ENCODE measurements at places on chromosomes 5 and 9. TPM values are rescaled to one million over a fixed set of nuclear protein-coding genes. Genes with fewer than 3 reads are reported as not detected.

DNA sequence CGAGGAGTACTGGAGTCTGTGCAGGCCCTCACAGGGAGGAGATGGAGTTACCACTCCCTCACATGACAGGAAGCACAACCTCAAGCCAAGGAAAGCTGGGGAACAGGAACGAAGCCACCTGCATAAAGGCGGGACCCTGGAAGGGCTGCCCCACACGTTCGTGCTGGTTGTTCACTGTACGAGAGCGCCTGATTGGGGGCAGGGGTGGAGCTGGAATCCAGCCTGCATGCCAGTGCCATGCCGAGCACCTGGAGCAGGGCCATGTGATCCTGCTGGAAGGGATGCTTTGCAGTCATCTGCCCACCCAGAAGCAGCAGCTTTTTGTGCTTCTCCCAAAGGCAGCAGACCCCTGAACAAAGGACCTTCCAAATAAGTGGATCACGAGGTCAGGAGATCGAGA, 11.4 kb downstream of the GRM6 start:
- H3K27me3 ChIP-seq, result no peaks in the 10 kb centered on the region
- H3K36me3 ChIP-seq, result no peaks in the 10 kb centered on the region
- H3K4me3 ChIP-seq, result no peak overlapping the region
- no peak for DNase-seq

- H3K4me1 ChIP-seq, result no peaks in the 10 kb centered on the region
- no peak overlapping the region for H3K27ac ChIP-seq
- H3K36me3 ChIP-seq, result peaks cover 5% of the 10 kb centered on the region
- no peak for DNase-seq
- H3K4me3 ChIP-seq, result no peak overlapping the region
Measured at GRCh38 chr5:88734983-88735382, 148.0 kb downstream of the MEF2C start.

- H3K36me3 ChIP-seq, result no peaks in the 10 kb centered on the region
- no peak overlapping the region for H3K4me3 ChIP-seq
- H3K27ac ChIP-seq, result no peak overlapping the region
- DNase-seq, result no peak
Measured at GRCh38 chr9:92962846-92963245, 15.5 kb downstream of the FGD3 start.

DNA sequence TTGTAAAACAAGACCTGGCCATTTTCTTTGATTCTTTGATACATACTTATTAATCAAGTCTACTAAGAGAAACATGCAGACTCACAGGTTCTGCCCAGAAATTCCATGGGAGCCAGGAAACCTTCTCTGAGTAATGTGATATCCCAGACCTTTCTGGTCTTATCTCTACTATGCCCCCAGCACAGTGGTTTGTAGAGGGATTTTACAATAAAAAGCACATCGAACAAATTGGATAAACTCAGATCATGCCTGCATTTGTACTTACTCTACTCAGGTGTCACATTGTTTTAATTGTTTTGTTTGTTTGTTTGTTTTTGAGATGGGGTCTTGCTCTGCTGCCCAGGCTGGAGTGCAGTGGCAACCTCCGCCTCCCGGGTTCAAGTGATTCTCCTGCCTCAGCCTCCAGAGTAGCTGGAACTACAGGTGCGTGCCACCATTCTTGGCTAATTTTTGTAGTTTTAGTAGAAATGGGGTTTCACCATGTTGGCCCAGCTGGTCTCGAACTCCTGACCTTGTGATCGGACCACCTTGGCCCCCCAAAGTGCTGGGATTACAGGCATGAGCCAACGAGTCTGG, 179.5 kb downstream of the ZNF608 start:
- no peak overlapping the region for H3K27ac ChIP-seq
- peaks cover 19% of the 10 kb centered on the region for H3K4me1 ChIP-seq
- no peaks in the 10 kb centered on the region for H3K36me3 ChIP-seq
- H3K4me3 ChIP-seq, result no peak overlapping the region
- no peak for DNase-seq

- DNase-seq, result peak; percentile 76
- peaks cover under 1% of the 10 kb centered on the region for H3K36me3 ChIP-seq
- H3K27ac ChIP-seq, result no peak overlapping the region
- H3K4me3 ChIP-seq, result peak overlapping the region; percentile 86
- H3K4me1 ChIP-seq, result peaks cover 26% of the 10 kb centered on the region
- peaks cover 23% of the 10 kb centered on the region for H3K27me3 ChIP-seq
Measured at GRCh38 chr5:150672237-150672883, 11.3 kb downstream of the MYOZ3 start.

DNA sequence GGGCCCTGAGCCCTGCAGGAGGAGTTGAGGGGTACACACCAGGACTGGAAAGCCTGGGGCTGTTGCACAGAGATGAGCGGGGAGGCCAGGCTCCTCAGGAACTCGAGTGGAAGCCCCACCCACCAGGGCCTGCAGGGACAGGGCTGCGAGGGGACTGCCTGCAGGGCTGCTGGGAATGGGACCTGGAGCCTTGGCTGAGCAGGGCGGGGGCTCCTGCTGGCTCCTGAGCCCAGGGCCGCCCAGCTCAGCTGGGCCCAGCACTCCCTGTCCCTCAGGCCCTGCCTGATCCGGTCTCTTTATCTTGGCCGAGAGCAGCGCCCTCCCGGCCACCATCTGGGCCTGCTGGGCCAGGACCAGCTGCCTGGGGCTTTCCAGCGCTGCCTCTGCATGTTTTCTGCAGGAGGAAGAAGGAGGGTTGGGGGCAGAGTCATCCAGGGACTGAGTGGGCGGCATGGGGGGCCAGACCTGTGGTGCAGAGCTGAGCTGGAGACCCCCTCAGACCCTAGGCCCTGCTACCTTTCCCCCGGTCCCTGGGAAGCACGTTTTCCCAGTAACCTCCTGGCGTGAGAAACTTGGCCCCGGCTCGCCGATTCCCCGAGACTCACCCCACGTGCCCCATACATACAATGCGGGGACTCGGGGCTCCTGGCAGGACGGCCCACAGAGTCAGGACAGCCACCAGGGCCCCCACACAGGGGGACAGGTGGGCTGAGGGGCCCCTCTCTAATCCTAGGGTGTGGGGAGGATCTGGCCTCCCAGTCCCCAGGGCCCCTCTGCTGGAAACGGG, 9.4 kb downstream of the LCN12 start:
- H3K27me3 ChIP-seq, result no peaks in the 10 kb centered on the region
- H3K4me3 ChIP-seq, result no peak overlapping the region
- DNase-seq, result no peak
- peaks cover 9% of the 10 kb centered on the region for H3K4me1 ChIP-seq
- no peaks in the 10 kb centered on the region for H3K36me3 ChIP-seq
- H3K27ac ChIP-seq, result no peak overlapping the region

DNA sequence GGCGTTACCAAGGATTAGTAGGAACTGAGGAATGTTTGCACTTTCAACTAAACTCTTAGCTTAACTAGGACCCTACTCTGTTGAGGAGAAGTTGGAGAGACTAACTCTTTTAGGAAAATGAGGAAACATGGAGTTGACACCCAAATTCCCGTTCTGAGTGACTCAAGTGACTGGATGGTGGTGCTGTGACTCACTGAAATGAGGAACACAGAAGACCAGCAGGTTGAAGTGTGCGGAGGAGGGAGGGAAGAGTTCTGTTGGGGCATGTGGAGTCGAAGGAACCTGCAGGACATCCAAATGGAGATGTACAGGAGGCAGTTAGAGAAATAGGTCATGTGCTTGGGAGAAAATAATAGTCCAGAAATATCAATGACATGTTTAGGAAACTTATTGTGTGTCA, 8.2 kb downstream of the HEXB start:
- H3K4me1 ChIP-seq, result no peaks in the 10 kb centered on the region
- H3K27ac ChIP-seq, result no peak overlapping the region
- DNase-seq, result no peak
- no peaks in the 10 kb centered on the region for H3K27me3 ChIP-seq
- H3K36me3 ChIP-seq, result peaks cover 24% of the 10 kb centered on the region

The FOXD4 gene
- 0.17 TPM for total RNA-seq

The EDIL3 gene
- total RNA-seq, result 15.4 TPM

The COQ4 gene
- 58.5 TPM for total RNA-seq

Measured in type B pancreatic cell (in vitro differentiated cells).